ENCODE measurements at places on chromosomes 4 and X. TPM values are rescaled to one million over a fixed set of nuclear protein-coding genes. Genes with fewer than 3 reads are reported as not detected.

SFRP2 gene
- polyA plus RNA-seq = 6.2 TPM

TIGD2 gene
- 10.5 TPM for polyA plus RNA-seq

USP17L24 gene
- polyA plus RNA-seq = not detected

SLC7A11 gene
- 0.66 TPM for polyA plus RNA-seq

MAP7D2 gene
- polyA plus RNA-seq = 0.38 TPM

PDZD4 gene
- 13.7 TPM for polyA plus RNA-seq

ASB5 gene
- 0.28 TPM for polyA plus RNA-seq

ARMCX1 gene
- 54.4 TPM for polyA plus RNA-seq

P2RY8 gene
- 0.85 TPM for polyA plus RNA-seq

IRF2 gene
- polyA plus RNA-seq = 47.4 TPM

FANCB gene
- polyA plus RNA-seq = 5.1 TPM

RAB33A gene
- polyA plus RNA-seq = 0.93 TPM

EMCN gene
- 34.4 TPM for polyA plus RNA-seq

RBM46 gene
- 0.06 TPM for polyA plus RNA-seq

PROM1 gene
- 23.9 TPM for polyA plus RNA-seq

TCEAL7 gene
- 19.3 TPM for polyA plus RNA-seq

MBNL3 gene
- polyA plus RNA-seq = 17.9 TPM

VSIG1 gene
- 0.19 TPM for polyA plus RNA-seq

ATP2B3 gene
- 0.21 TPM for polyA plus RNA-seq

TBX22 gene
- 0.11 TPM for polyA plus RNA-seq

NLGN4X gene
- 2.3 TPM for polyA plus RNA-seq

CCNB3 gene
- 0.67 TPM for polyA plus RNA-seq

ITM2A gene
- polyA plus RNA-seq = 87.1 TPM

SPANXN4 gene
- not detected for polyA plus RNA-seq

SSX4 gene
- not detected for polyA plus RNA-seq

DRP2 gene
- polyA plus RNA-seq = 2.3 TPM

ARHGAP24 gene
- polyA plus RNA-seq = 25.7 TPM

AMMECR1 gene
- polyA plus RNA-seq = 13.4 TPM

CYLC1 gene
- not detected for polyA plus RNA-seq

P2RY10 gene
- 0.36 TPM for polyA plus RNA-seq

AKAP4 gene
- not detected for polyA plus RNA-seq

CHIC1 gene
- 10.3 TPM for polyA plus RNA-seq

AIFM1 gene
- 30.3 TPM for polyA plus RNA-seq

BRS3 gene
- not detected for polyA plus RNA-seq

SCARB2 gene
- 212 TPM for polyA plus RNA-seq

INTS6L gene
- 31.0 TPM for polyA plus RNA-seq

F8A1 gene
- polyA plus RNA-seq = 10.8 TPM

RNF175 gene
- 6.4 TPM for polyA plus RNA-seq

SLC16A2 gene
- polyA plus RNA-seq = 21.3 TPM

SMIM20 gene
- 41.7 TPM for polyA plus RNA-seq

ARX gene
- 0.10 TPM for polyA plus RNA-seq

GALNT7 gene
- polyA plus RNA-seq = 38.3 TPM

PAGE1 gene
- not detected for polyA plus RNA-seq

PSAPL1 gene
- 0.04 TPM for polyA plus RNA-seq

DCTD gene
- 104 TPM for polyA plus RNA-seq

GABRA4 gene
- not detected for polyA plus RNA-seq

EGF gene
- 0.98 TPM for polyA plus RNA-seq

ARHGEF38 gene
- polyA plus RNA-seq = 9.3 TPM

TEX13B gene
- not detected for polyA plus RNA-seq
